ENCODE measurements at places on chromosomes 16 and 17.

DNA sequence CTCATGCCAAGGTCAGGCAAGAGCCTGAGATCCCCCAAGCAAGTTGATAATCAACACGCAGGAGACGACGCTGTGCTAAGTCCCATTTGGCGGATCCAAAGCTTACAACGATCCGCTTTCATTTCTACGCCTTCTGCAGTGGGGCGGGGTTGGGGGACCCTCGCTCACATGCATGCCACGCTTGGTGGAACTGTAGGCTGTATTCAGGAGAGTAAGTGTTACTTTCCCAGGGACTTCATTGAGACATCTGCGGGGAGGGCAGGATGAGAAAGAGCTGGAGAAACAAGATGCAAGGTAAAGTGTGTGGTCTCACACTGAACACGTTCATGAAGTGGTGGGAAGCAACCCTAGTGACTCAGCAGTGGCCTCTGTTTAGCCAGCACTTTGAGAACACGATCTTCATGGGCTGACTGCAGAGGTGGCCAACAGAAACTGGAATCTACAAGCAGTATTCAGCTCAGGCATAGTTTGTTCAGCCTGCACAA, 100.5 kb downstream of the XYLT1 start:
- no peak for DNase-seq

DNA sequence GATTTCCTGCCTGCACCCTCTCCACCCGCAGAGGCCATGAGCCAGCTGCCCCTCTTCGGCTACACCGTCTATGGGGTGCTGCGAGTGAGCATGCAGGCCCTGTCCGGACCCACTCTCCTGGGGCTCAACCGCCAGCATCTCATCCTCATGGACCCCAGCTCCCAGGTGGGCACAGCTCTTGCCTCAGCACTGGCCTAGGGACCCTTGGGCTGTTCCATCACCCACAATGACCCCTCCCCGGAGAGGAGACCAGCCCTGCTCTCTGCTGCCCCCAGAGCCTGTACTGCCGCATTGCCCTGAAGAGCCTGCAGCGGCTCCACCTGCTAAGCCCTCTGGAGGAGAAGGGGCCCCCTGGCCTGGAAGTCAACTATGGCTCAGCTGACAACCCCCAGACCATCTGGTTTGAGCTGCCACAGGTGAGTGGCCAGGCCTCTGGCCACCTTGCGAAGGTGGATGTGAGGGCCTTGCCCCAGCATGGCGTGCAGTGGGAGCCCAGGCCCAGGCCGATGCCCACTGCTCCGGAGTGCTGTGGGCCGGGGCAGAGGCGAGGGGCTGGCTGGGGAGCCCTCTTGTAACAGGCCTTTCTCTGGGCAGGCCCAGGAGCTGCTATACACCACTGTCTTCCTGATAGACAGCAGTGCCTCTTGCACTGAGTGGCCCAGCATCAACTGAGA, 7.3 kb upstream of the SMIM5 start:
- DNase-seq: peak; percentile 16

DNA sequence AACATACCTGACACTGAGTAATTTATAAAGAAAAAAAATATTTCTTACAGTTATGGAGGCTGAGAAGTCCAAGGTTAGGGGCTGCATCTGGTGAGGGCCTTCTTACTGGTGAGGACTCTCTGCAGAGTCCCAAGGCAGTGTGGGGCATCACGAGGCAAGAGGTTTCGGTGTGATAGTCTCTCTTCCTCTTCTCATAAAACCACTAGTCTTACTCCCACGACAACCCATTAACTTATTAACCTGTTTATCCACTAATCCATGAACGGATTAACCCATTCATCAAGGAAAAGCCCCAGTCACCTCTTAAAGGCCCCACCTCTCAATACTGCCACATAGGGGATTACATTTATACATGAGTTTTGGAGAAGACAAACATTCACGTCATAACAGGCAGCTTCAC, 20.1 kb downstream of the CIITA start:
- DNase-seq: no peak

DNA sequence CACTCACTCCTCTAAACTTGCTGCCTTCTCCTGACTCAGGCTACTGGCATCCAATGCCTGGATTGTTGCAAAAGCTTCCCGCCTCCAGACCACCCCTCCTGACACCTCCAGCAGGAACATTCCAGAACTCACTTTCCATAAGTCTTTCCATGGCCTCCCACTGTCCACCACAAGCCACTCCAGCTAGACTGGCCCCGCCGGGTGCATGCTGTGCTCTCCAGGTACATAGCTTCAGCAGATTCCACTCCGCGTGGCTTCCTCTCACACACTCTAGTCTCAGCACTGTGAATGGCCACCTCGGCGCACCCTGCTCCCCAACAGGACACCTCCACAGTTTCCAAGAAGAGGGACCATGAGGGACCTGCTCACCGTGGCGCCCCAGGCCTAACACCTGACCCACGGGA, 25.9 kb upstream of the FAAP100 start:
- DNase-seq: no peak

DNA sequence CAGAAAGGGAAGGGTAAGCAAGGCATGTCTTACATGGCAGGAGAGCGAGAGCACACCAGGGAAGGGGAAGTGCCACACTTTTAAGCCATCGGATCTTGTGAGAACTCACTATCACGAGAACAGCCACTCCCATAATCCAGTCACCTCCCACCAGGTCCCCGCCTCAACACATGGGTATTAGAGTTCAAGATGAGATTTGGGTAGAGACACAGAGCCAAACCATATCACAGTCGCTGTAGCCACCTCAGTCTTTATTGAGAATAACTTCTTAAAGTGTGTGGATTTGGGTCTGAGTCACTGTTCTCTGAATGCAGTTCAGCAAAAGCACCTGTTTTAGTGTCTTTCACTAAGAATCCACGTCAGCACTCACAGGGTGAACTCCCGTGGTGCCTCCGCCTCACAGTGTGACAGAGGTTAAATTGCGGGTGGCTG, 195.2 kb upstream of the CHMP6 start:
- DNase-seq: no peak

- no peak for DNase-seq
Measured at GRCh38 chr17:37106049-37106448, 157.3 kb downstream of the AATF start.

- no peak for DNase-seq
Measured at GRCh38 chr17:45705123-45706009, 78.8 kb upstream of the CRHR1 start.

- DNase-seq: no peak
Measured at GRCh38 chr16:88421871-88422433, 31.1 kb upstream of the ZFPM1 start.

DNA sequence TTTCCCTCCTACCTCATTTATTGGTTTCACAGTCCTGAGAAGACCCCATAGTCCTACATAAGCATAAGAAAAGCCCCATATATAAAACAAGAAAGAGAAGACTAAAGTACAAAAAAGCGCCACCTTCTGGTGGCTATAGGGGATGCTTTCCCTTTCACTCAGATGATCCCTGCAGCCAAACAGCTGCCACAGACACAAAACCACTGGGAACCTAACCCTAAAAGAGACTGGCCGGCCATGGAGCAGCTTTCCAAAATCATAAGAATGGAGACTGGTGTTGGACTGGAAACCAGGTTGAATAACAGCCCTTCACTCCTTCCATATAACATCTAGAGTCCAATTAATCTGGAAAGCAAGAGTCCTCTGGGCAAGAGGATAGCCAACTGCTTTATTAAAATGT, 11.4 kb downstream of the DYNC1LI2 start:
- peak; percentile 5 for DNase-seq

DNA sequence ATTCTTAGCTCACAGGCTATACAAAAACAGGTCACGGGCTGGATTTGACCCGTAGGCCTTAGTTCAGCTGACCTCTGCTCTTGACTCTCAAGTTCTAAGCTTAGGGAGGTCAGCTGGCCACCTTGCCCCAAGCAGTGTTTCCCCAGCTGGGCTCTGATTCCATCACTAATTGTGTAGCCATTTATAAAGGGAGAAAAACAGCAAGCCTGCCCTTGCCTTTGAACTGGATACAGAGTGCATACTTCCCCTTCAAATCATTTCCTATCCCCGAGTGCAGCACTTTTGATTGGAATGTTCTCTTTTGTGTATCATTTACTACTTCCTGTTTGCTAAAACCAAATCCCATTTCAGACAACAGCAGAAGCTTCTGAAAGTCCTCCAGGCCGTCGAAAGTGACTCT, 153.6 kb downstream of the KATNIP start:
- DNase-seq: peak; percentile 33

DNA sequence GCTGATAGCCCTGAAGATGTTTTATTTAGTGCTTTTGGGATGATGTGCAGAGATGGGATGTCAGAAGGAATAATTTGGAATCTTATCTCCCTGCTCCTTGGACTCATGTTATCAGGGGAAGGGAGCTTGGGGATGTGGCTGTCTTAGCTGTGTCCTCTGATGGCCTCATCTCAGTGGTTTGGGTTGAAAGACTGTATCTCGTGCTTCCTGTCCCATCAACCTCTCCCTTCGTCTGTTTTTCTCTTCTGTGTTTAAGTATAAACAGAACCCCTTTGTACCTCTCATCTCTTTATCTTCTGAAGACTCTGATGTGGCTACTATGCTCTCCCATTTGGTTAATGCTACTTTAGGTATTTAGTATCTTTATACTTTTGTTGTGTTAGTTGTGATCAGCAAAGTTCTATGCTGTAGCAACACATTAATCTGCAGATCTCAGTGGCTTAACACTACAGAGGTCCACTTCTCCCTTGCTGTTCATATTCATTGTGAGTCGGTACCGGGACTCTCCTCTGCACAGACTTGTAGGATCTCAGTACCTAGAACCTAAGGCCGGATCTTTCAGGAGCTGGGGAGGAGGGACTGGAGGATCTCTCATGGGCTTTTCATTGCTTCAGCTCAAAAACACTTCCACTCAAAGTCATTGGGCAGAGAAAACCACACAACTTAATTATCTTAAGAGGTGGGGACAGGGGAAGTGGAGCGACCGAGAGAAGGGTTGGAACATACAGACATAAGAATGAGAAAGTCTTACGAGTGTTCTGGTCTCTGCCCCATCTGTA, 28.8 kb downstream of the PRKCA start:
- DNase-seq: no peak

All from NCI-H1092 treated with DMSO at 0.1 percent for 48 hours (cell line).